ENCODE measurements at places on chromosomes 13 and 19.

DNA sequence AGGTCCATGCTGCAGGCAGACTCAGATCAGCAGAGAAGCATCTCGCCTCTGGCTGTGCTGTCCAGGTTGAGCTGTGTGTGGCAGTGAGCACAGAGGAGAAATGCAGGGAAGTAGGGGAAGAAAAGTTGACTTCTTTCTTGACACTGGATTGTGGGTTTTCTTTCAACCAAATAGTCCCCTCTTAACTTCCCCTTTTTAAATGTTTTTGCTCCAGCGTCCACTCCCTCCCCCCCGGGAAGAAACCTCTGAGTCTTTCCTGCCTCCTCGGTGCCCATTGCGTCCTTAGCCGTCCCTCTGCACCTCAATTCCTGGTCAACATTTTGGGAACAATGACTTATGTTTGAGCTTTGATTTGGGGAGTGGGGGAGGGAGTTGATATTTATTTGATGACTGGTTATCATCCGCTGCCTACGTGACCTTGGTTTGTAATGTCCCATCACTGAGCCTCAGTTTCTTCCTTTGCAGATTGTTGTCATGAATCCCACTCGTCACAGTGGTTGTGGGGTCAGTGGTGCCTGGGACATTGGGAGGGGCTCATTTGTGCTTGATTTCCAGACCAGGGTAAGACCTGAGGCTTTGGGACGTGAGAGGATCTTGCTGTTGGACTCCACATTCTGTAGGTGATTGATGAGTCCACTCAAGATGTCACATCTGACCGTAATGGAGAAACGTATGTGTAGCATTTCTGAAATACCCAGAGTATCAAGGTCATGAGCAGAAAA is at the start of gene LILRB2:
TSS of gene LILRB2 (minus strand) at position 104 of the 722 bp plus-strand sequence. CDS start 614 bp downstream, outside the sequence.
- peak within 1 kb of the TSS; percentile 45 for H3K4me3 ChIP-seq
- DNase-seq = no peak
- peak within 1 kb of the TSS; percentile 69 for H3K27ac ChIP-seq
- no peaks in the 10 kb centered on the region for H3K36me3 ChIP-seq

DNA sequence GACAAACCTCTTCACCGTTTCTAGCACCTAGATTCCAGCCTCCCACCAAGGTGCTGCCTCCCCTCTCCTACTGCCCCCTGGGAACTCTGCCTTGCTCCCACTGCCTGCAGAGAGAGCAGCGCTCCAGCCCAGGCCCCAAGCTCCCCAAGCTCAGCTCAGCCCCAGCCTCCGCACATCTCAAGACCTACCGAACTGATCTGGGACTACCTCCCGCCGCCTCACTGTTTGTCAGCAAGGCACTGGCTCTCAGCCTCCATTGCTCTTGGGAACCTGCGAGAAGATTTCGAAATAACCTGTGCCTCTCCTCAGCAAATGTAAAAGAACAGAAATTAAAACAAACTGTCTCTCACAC is 92.4 kb upstream of the GPR183 start:
- H3K27ac ChIP-seq = peak overlapping the region; percentile 49
- no peaks in the 10 kb centered on the region for H3K27me3 ChIP-seq
- no peak overlapping the region for H3K4me3 ChIP-seq
- DNase-seq = no peak

DNA sequence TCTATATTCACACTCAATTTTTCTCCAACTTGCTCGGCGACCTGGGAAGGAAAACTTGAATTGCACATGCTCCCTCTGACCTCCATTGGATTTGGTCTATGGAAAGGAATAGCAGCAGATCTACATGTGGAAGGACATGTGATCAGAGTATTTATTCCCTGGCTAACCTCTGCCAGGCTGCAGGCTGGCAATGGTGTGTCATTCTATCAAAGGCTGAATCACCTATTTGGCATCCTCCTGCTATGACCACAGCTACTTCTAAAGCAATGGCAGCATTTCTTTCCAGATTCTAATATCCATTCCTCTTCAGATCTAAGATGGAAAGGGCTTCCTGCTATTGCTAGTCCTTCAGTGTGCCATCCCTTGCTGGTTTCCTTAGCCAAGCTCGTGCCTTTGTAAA is 144.3 kb upstream of the FREM2 start:
- H3K27me3 ChIP-seq = no peaks in the 10 kb centered on the region
- no peak overlapping the region for H3K27ac ChIP-seq
- no peaks in the 10 kb centered on the region for H3K36me3 ChIP-seq
- no peaks in the 10 kb centered on the region for H3K4me1 ChIP-seq

GRCh38 chr13:59497621-59498247 is 666.0 kb downstream of the DIAPH3 start:
- H3K36me3 ChIP-seq = no peaks in the 10 kb centered on the region
- H3K27ac ChIP-seq = no peak overlapping the region
- no peaks in the 10 kb centered on the region for H3K27me3 ChIP-seq
- DNase-seq = no peak
- H3K4me1 ChIP-seq = no peaks in the 10 kb centered on the region

DNA sequence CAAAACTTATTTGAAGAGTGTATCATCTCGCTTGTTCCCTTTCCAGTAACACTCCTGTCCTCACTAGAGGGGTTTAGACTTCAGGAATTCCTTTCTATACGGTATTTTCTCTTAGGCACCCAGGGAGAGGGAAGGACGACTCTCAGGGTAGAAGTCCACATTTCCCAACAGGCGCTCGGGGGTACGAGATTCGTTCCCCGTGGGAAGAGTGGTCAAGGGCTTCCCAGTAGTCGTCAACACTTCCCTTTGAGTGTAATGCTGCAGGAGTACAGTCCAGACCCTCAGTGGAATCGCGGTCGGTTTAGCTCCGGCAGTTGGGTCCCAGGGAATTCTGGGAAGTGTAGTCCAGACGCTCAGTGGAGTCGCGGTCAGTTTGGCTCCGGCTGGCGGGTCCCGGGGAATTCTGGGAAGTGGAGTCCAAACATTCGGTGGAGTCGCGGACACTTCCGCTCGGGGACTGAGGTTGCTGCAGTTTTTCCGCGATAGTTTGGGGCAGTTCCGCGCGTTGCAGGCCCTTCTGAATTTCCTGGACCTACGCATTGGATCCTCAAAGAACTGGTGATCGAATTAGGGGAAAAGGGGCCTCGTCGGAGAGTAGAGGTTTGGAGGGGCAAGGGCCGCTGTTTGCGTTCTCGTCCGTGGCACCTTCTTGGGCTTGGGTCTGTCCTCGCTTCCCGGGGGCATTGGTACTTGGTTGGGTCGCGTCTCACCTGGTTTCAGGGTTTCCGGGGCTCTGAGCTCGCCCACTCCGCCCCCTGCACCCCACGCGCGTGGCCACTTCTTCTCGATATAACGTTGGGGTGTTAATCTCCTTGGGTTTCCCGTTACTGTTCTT is at the start of gene ZNF224:
TSS of gene ZNF224 (plus strand) at position 431 of the 835 bp plus-strand sequence. CDS start 3,513 bp downstream, outside the sequence.
- DNase-seq = peak; percentile 83
- no peaks in the 10 kb centered on the region for H3K27me3 ChIP-seq
- peak within 1 kb of the TSS; percentile 92 for H3K27ac ChIP-seq
- H3K36me3 ChIP-seq = peaks cover 26% of the 10 kb centered on the region
- H3K4me1 ChIP-seq = peaks cover 5% of the 10 kb centered on the region
- peak within 1 kb of the TSS; percentile 98 for H3K4me3 ChIP-seq

DNA sequence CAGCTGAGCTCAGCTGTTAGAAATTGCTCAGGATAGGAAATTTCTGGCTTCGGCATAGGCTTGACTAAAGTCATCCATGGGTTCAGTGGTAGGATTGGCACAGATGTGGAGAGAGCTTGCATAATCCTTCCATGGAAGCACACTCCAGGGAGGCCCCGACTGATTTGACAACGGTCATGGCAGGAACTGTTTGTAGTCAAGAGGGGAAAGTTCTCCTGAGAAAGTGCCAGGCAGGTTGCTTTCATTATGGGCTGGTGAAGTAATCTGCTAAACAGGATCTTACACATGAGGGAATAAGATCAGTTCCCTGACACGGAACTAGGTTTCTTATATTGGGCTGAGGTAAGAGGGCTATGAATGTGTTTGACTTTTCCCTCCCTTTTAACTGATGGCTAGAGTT is 120.1 kb downstream of the RGCC start:
- no peak overlapping the region for H3K4me3 ChIP-seq
- H3K4me1 ChIP-seq = peaks cover 3% of the 10 kb centered on the region
- no peaks in the 10 kb centered on the region for H3K27me3 ChIP-seq
- no peak overlapping the region for H3K27ac ChIP-seq
- H3K36me3 ChIP-seq = peaks cover 39% of the 10 kb centered on the region

- H3K4me1 ChIP-seq = peaks cover 1% of the 10 kb centered on the region
- no peak overlapping the region for H3K4me3 ChIP-seq
- no peak overlapping the region for H3K27ac ChIP-seq
- DNase-seq = no peak
Observed at GRCh38 chr19:45202637-45203036, 24.1 kb downstream of the BLOC1S3 start.

- peak overlapping the region; percentile 83 for H3K4me3 ChIP-seq
- H3K4me1 ChIP-seq = peaks cover 30% of the 10 kb centered on the region
- no peak for DNase-seq
- H3K27ac ChIP-seq = peak overlapping the region; percentile 56
- peaks cover 22% of the 10 kb centered on the region for H3K36me3 ChIP-seq
Observed at GRCh38 chr19:18438331-18439024, 545 bp upstream of the ISYNA1 start.

DNA sequence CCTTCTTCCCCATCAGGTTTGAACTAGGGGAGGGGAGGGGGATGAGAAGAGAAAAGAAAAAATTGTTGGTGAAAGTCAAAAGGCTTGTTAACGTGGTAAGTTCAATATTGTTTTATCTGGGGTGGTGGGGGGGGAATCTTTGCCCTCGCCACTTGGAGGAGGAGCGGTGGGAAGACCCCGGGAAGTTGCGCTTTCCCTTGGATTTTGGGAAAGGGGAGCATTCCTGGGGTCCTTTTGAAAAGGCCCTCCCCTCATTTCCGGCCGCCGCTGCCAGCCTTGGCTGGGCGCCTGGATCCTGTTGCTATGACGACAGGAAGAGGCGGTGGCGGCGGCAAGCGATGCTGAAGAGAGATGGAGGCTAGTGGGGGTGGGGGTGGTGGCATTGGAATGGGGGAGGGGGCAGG is 4.6 kb upstream of the CACNG8 start:
- H3K4me3 ChIP-seq = no peak overlapping the region
- peaks cover 71% of the 10 kb centered on the region for H3K27me3 ChIP-seq
- no peak overlapping the region for H3K27ac ChIP-seq
- no peaks in the 10 kb centered on the region for H3K36me3 ChIP-seq
- no peak for DNase-seq

GRCh38 chr13:80101040-80101439 is 239.9 kb downstream of the SPRY2 start:
- DNase-seq = no peak
- no peak overlapping the region for H3K27ac ChIP-seq
- no peak overlapping the region for H3K4me3 ChIP-seq
- no peaks in the 10 kb centered on the region for H3K27me3 ChIP-seq

DNA sequence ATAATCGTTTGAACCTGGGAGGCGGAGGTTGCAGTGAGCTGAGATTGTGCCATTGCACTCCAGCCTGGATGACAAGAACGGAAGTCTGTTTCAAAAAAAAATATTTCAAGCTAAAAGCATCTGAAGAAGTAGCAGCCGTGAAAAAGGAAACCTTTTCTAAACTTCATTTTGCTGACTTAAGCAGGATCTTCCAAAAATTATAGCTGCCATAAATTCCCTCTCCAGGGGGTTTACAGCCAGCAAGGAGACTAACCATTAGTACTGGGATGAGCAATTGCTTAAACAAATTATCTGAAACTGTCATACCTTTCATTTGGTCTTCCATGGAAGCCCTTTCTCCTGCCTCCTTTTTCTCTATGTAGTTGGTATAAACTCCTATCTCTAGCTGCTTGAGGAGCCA is 69.9 kb upstream of the TSC22D1 start:
- H3K27ac ChIP-seq = no peak overlapping the region
- no peaks in the 10 kb centered on the region for H3K36me3 ChIP-seq
- H3K4me3 ChIP-seq = no peak overlapping the region
- H3K4me1 ChIP-seq = no peaks in the 10 kb centered on the region

GRCh38 chr13:42333613-42334328 is 61.8 kb downstream of the AKAP11 start:
- peaks cover 16% of the 10 kb centered on the region for H3K4me1 ChIP-seq
- peak overlapping the region; percentile 10 for H3K27ac ChIP-seq
- H3K4me3 ChIP-seq = no peak overlapping the region
- DNase-seq = no peak
- no peaks in the 10 kb centered on the region for H3K36me3 ChIP-seq

- H3K27ac ChIP-seq = no peak overlapping the region
- DNase-seq = no peak
- H3K27me3 ChIP-seq = peaks cover 4% of the 10 kb centered on the region
- no peaks in the 10 kb centered on the region for H3K36me3 ChIP-seq
- no peaks in the 10 kb centered on the region for H3K4me1 ChIP-seq
Observed at GRCh38 chr13:36207672-36208071, 6.7 kb downstream of the SOHLH2 start.

DNA sequence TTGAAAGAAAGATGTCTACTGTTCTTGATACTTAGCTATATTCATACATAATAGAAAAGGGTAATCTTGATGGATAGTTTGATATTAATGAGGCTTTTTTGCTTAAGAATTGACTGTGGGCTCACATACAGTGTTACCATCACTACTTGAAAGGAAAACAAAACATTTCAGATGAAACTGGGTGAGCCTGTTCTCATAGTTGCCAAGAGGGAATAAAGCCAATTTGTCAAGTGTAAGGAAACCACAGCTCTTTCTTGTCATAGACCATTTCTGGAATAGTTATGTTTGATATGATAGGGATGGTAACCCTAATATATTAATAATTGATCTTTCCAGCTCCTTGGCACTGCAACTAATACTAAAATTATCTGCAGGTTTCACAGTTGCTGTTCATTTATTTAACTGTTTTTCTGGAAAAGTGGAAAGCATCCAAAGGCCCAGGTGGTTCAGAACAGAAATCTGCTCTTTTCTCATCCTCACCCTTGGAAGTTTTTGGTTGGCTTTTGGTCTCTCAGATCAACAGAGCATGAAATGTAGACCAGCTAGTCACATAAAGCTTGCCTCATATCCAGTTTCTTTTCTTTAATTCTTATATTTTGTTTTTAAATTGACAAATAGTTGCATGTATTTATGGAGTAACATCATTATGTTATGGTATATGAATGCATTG is 43.2 kb downstream of the ARHGEF7 start:
- no peak for DNase-seq
- H3K27me3 ChIP-seq = no peaks in the 10 kb centered on the region
- H3K27ac ChIP-seq = no peak overlapping the region
- H3K4me1 ChIP-seq = peaks cover 70% of the 10 kb centered on the region
- H3K36me3 ChIP-seq = peaks cover 46% of the 10 kb centered on the region

DNA sequence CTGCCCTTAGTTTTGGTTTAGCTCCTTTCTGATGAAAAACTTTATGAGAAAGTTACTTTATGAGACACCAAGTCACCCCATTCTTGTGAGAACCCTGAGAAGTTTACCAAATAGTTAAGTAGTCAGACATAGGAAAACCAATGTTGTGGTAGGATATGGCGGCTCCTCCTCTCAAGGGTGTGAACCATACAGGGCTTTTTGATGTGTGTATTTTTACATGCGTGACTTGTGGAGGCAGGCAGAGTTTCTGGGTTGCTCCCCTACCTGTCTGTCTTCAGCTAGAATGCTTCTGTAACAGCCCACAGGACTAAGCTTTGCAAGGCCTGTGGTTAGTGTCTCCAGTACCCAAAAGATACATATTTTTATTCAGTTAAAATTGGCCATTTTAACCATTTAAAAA is 18.3 kb downstream of the UBAC2 start:
- peaks cover 76% of the 10 kb centered on the region for H3K4me1 ChIP-seq
- H3K27me3 ChIP-seq = no peaks in the 10 kb centered on the region
- peak overlapping the region; percentile 26 for H3K4me3 ChIP-seq
- no peak for DNase-seq

Measured in stimulated activated naive B cell treated with anti-CD40 and anti-IgM and Interleukin-4, amounts not matched to agents 10 μg/mL and 1 μg/mL and 100 μg/mL, for 72 hours (primary cell).